ENCODE measurements at places on chromosomes 4 and X.

DNA sequence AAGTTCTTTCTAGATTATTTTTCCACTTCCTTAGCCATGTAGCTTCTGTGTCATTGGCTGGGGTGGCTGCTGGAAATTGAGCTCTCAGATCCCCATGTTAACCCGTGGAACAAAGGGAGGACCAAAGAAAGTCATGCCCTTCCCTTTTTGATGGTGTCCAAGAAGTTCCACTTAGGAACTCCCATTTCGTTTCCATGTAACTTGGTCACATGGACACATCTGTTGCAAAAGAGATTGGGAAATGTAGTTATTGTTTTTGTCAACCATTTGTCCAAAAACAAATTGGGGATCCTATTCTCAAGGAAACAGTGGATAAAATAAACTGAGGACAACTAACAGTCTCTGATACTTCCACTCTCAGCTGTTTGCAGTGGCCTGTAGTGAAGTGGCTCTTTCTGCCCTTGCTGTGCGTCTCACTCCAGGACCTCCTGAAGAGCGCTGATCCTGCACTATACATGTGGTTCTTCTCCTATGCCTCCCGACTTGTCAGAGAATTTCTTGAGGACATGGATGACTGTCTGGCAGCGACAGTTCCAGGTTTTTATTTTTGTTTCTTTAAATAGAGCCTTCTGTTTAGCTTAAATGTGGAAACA is 125.3 kb upstream of the LNX1 start:
- DNase-seq = no peak

- peak; percentile 7 for DNase-seq
These were observed 384.4 kb downstream of the RAPGEF2 start for GRCh38 chr4:159487284-159487747.

DNA sequence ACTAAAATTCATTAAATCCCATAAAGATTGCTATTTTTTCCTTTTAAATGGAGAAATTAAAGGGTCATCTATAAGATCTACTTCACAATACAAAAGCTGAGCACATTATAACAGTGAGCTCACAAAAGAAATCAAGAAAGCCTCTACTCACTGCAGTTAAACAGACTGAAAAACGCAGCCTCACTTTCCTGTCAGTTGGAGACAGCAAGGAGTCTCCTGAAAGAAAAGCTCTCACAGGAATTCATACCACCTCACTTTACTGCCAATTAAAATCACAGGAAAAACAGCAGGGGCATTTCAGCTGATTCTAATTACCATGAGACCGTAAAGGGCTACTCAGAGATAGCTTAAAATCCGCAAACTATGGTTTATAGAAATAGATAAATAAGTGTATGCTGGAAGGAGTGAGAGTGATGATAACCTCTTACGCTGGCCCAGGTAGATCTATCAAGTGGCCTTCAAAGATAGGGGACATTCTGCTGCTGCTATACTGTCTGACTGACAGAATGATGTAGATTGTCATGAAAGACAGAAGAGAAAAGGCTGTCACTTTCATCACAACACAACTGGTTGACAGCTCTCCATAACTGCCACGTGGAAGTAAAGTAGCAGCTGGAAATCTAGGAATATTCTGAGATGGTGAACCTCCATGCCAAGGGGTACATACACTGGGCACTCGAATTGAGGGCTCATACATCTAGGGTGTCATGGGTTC is 1333.7 kb upstream of the DIAPH2 start:
- DNase-seq = no peak

DNA sequence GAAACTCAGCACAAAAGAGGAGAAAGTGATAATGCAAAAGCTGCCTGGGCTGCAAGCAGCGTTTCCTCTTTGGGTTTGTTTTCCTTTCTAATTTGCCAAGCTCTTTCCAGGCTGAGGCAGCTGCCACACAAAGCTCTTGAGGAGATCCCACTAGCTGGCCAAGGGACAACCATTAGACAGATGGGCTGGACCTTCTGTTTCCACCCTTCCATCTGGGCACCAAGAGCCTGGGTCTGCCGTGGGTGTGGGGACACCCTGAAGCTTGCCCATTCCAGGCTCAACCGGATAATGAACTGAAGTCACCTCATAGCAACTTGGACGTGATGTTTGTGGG is 194.6 kb upstream of the C1QTNF7 start:
- DNase-seq = no peak

GRCh38 chr4:164177753-164178152 is 576.2 kb upstream of the SMIM31 start:
- no peak for DNase-seq

DNA sequence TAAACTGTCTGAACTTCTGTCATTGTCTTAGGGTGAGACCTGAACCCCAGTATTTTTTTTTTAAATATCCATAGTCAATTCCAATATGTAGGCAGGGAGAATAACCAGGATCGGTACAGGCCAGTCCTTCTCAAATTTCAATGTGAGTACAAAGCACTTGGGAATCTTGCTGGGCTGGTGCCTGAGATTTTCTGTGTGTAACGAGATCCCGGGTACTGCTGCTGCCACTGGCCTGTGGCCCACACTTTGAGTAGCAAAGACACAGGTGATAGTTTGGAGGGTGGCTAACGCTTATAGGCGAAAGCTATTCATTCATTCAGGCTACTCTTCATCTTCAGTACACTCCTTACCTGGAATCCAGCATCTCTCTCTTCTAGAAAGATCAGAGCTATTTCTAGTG is 923.6 kb upstream of the TENM3 start:
- DNase-seq = no peak

DNA sequence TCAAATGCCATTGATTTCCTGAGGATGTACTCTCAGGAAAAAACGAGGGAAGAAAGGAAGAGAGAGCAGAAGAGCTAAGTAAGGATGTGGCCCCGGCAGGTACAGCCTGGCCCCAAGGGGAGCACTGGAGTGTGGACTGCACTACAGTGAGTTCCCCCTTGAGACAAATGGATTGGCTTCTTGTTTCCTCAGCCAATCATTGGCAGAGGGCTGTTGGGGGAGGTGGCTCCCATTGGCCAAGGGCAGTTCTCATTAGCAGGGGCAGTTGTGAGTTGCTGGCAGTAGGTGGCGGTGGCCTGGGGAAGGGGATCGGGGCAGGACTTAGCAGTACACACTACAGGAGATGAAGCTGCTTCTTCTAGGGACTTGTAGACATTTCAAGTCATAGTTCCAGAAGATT is 24.1 kb upstream of the OCIAD2 start:
- DNase-seq = no peak

DNA sequence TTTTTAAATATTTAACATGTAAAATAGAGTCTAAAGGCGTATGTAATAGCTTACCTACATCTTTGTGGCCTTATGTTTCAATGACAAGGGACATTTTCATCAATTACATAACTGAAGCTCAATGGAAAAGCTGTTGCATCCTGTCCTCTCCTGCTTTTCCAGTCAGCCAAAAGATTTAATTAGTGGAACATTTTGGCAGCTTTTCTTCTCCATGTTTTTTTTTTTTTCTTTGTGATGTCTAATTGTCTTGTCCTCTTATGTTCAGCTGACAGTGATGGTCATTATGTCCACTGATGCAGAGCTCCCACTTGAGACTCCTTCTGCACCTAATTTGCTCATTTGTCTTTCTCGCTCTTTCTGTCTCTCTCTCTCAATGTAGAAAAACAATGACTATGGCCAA is 422.2 kb downstream of the GABRG1 start:
- DNase-seq = no peak

DNA sequence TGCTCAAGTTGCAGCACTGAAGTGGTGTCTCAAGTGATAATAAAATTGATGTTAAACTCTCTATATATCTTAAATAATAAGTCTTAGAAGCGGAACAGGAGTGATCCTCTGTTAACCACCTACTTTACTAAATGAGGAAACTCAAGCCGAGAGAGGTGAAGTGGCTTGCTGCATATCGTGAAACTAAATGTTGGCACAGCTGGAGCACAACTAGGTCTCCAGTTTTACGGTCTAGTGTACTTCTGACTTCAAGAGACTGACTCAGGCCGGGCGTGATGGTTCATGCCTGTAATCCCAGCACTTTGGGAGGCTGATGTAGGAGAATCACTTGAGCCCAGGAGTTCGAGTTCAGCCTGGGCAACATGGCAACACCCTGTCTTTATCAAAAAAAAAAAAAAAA is 35.5 kb upstream of the PLS3 start:
- no peak for DNase-seq

DNA sequence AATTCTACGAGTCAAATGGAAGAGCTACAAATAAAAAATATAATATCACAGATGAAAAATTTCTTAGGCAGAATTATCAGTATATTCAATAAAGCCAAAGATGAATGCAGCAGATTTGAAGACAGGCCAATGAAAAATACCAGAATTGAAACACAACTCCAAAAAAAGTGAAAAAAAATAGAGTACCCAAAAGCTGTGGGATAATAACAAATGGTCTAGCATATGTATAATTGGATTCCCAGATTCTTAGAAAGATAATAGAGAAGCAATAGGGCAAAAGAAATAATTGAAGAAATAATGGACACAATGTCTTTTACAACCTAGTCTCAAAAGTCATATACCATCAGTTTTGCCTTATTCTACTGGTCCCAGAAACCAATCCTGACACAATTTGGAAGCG is 4.4 kb downstream of the ANAPC10 start:
- DNase-seq = no peak

GRCh38 chr4:153747406-153747955 is 12.3 kb downstream of the RNF175 start:
- DNase-seq = no peak

- no peak for DNase-seq
These were observed 222.6 kb upstream of the PPARGC1A start for GRCh38 chr4:24112466-24112865.

- DNase-seq = no peak
These were observed 10.2 kb downstream of the ARX start for GRCh38 chrX:25005382-25006185.

DNA sequence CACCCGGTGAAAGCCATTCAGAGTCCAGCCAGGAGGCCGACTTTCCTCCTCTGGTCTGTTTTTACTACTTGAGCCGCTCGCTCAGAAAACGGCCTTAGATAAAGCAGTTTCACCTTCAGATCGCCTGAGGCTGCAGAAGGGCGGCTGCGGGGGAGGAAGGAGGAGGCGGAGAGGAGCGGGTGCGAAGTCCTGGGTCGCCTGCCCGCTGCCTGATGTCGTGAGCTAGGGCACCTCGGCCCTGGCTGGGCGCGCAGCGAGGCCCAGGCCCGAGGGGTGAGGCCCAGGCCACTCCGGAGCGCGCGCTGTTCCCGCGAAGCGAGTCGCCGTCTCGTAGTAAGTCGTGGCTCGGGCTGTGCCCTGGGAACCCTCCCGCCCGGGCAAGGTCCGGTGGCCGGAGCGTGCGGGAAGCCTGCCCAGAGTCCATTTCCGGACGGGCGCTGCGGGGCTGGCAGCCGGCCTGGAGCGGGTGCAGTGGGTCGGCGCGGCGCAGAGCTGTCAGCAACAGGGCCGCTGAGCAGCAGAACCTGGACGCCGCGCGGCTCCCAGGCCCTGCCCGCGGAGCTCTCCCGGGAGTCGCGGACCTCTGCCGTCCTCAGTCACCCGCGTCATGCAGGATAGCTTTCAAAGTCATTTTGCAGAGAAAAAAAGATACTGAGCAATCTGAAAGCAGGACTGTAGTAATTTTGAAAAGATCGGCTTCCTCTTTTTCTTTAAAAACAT is 18.6 kb downstream of the TRIM2 start:
- peak; percentile 19 for DNase-seq

GRCh38 chr4:158906073-158906472 is 137.2 kb downstream of the FNIP2 start:
- no peak for DNase-seq

- DNase-seq = no peak
These were observed 338.8 kb downstream of the BCOR start for GRCh38 chrX:39758791-39759525.

GRCh38 chr4:12588582-12588981 is 895.6 kb downstream of the RAB28 start:
- DNase-seq = no peak

DNA sequence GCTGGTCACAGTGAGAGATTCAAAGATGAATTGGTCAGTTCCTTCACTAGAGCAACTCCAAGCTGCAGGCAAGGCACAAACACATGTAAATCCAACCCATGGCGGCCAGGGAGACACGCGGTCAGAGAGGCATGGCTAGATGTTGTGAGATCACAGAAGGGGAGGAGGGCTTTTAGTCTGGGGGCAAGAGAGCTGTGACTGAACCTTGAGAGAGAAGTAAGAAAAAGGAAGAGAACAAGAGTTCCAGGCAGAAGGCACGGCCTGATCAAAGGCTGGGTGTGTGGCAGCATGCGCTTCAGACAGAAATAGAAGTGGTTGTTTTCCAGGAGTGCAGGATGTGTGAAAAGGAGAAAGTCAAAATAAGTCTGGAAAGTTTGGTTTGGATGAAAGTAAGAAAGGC is 15.9 kb downstream of the CCDC149 start:
- DNase-seq = no peak

DNA sequence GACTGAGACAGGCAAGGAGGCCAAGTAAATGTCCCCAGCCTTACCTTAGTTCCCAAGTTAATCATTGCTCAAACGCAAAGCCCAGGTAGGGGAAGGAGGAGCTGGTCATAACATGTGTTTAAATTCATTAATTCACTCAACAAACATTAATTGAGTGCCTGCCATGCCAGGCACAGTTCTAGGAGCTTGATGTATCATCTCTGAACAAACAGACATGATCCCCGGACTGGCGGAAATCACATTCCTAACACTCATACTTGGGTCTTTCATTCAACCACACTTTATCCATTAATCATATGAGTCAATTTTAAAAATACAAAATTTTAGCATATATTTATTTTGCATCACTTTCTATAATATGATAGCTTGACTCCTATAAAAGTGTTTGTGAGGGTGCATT is 335.3 kb upstream of the NOCT start:
- no peak for DNase-seq

Data from activated CD4-positive, alpha-beta T cell treated with anti-CD3 and anti-CD28 coated beads, Interleukin-2, amount 50 U/mL, for 48 hours (primary cell).